ENCODE measurements at places on chromosomes 11 and 22.

DNA sequence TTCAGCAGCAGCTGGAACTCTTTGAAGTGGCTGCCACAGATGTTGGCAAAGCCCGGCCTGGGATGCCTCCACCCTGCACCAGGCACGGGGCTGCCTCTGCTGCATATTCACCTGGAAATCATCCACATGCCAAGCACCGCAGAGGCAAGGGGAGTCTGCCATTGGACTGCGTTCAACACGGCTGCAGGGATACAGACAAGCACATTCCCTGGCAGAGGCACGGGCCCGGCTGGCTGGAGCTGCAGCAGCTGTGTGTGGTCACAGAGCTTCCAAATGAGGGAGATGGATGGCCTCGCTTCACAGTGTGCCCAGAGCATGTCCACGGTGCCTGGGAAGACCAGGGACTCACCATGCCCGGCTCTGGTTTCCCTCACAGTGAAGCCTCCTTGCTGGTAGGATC lies 1378.9 kb downstream of the TBC1D22A start:
- no peak for DNase-seq

DNA sequence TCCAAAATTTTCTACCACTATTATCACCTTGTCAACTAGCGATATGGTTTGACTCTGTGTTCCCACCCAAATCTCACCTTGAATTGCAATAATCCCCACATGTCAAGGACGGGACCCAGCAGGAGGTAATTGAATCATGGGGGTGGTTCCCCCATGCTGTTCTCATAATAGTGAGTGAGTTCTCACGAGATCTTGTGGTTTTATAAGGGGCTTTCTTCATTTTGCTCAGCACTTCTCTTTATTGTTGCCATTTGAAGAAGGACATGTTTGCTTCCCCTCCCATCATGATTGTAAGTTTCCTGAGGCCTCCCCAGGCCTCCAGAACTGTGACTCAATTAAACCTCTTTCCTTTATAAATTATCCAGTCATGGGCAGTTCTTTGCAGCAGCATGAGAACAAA lies 73.5 kb upstream of the ZC3H12C start:
- DNase-seq: no peak

DNA sequence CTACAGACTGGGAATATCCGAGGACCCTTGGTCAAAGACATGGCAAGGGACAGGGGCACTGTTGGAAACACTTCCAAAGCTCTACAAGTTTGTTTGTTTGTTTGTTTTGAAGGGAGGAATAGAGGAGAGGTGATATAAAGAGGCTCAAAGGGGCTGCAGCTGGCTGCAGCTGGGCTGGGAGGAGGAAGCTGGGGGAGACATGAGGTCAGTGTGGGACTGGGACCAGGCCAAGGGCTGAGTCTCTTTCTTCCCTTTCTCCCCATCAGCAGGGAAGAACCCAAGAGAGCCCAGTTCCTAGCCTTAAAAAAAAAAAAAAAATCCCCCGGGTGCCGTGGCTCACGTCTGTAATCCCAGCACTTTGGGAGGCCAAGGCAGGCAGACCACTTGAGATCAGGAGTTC lies 5.0 kb downstream of the RHOG start:
- DNase-seq: no peak

- no peak for DNase-seq
Measured at GRCh38 chr11:96960926-96961325, 571.1 kb downstream of the JRKL start.

DNA sequence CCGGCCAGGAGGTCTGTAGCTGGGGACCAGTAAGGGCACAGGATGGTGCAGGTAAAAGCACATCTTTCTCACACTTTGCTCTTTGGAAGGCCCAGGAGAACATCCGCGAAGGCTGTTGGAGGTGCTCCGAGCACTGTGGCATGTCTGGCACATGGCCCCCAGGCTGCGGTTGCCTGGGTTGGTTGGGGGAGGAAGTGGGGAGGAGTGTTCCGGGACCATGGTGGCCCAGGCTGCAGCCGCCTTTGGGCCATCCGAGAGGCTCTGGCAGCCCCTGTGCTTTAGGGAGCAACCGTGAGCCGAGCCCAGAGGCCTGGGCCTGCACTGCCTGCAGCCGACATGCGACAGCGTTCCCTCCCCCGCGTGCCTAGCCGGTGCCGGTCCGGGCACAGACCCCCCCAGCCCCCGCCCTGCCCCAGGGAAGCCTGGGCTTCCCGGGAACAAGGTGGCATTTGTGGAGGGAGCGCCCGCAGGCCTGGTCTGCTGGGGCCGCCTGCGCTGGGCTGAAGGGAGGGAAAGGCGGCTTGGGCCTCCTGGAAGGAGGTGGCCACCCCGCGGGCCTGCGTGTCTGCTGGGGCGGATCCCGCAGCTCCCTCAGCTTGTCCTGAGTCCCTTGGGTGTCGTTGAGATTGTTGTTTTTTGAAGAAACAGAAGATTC lies 57.9 kb downstream of the GRAMD4 start:
- DNase-seq: no peak

DNA sequence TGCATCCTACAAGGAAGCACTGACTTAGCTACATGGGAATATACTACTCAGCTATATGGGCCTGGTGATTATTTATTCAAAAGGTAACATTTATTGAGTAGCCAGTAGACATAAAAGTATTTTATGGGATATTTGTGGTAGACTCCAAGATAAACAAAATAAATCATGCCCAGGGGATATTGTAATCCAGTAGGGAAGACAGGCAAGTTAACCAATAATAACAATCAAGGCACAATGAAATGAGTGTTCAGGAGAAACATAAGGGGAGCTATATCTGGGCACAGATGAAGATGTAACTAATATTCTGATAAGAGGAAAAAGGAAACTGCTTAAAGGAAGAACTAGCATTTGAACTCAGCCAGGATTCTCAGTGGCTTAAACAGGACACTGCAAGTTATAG lies 161.4 kb upstream of the MTNR1B start:
- no peak for DNase-seq

GRCh38 chr11:12109591-12110196 lies 696 bp upstream of the MICAL2 start:
- DNase-seq: no peak

DNA sequence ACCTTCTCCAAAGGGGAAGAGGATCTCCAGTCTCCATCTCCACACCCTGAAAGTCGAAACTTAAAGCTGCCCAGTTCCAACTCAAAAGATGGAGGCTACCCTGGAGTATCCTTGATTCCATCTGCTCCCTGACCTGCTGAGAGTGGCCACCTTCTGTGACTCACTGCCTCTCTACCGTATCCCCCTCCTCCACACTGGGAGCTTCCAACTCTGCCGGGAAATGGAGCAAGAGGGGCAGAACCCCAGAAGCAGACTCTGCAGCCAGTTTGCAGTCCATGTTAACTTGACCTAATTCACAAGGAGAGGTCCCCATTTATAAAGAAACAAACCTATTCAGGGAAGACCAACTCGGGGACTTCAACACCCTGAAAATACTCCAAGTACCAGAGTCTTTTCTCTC lies 22.0 kb upstream of the IRAG1 start:
- no peak for DNase-seq

DNA sequence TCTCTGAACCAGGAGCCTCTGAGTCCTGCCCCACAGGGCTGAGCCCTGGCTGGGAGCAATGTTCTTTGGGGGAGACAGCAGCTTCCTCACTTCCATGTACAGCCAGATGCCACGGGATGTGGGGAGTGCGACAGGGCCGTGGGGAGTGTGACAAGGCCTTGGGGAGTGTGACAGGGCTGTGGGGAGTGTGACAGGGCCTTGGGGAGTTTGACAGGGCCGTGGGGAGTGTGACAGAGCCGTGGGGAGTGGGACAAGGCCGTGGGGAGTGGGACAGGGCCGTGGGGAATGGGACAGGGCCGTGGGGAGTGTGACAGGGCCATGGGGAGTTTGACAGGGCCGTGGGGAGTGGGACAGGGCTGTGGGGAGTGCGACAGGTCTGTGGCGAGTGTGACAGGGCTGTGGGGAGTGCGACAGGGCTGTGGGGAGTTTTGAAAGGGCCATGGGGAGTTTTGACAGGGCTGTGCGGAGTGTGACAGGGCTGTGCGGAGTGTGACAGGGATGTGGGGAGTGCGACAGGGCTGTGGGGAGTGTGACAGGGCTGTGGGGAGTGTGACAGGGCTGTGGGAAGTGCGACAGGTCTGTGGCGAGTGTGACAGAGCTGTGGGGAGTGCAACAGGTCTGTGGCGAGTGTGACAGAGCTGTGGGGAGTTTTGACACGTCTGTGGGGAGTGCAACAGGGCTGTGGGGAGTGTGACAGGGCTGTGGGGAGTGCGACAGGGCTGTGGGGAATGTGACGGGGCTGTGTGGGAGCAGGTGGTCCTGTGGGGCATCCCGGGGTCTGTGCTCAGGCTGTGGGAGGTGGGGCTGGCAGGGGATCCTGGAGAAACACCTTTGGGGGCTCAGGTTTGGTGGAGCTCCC lies 6.6 kb upstream of the KRTAP5-6 start:
- no peak for DNase-seq

- no peak for DNase-seq
Measured at GRCh38 chr22:43782448-43782847, 29.7 kb downstream of the EFCAB6 start.

- DNase-seq: no peak
Measured at GRCh38 chr11:21567645-21568290, 625.1 kb upstream of the ANO5 start.

- no peak for DNase-seq
Measured at GRCh38 chr11:72231396-72232259, 7.1 kb downstream of the INPPL1 start.

DNA sequence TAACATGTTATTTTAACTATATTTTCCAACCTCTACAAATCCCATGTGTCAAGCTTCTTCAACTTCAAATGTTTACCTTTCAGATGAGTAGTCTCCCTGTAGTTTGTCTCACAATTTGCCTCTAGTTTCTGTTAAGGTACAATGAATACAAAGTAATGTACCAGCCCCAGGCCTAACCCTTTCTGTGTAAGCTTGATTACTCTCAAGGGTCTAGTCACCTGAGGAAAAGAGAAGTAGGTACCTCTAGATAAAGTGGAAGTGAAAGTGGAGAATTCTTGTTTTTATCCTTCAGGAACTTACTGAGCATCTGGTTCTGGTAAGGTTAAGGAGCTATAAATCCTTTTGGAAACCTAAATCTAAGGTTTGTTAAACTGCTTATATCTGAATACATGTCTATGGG lies at the start of gene OR51A7:
Gene OR51A7, plus strand, starts transcription at position 300 of the 400 bp plus-strand sequence. CDS start 3,587 bp downstream, outside the sequence.
- DNase-seq: no peak

- no peak for DNase-seq
Measured at GRCh38 chr11:130456286-130456685, 7.8 kb downstream of the ADAMTS15 start.

GRCh38 chr22:32123657-32124056 lies 35.4 kb downstream of the C22orf42 start:
- no peak for DNase-seq

DNA sequence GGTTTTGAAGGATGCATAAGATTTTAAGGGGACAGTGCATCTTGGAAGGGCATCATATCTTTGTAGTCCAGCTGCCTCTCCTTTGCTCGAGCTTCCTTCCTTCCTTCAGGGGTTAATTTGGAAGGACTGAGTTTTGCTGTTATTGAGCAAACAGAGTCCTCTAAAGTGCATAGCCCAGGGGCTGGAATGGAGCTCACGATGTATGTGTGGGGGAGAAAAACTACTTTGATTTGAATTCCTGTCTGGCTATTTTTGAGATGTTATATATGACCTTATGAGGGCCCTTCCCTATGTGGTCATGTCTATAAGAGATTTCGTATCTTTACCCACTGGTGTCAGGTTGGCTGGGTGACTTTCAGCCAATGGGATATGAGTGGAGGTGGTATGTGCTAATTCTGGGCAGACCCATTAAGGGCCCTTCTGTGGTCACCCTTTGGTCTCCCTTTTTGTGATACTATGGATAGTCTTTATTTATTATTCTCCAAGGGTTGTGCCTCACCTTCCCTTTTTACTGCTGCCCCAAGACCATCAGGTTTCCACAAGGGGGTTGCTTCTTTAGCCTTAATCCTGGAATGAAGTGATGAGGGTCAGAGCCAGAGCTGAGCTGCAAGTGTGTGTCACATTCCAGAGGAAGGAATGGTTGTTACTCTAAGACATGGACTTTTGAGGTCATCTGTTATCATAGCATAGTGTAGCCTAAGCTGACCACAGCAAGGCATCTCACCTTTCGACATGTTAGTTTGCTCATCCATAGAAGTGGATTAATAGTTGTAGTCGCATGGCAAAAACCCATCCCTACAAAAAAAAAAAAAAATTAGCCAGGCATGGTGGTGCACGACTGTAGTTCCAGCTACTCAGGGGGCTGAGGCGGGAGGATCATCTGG lies 54.6 kb downstream of the LRRC74B start:
- no peak for DNase-seq

DNA sequence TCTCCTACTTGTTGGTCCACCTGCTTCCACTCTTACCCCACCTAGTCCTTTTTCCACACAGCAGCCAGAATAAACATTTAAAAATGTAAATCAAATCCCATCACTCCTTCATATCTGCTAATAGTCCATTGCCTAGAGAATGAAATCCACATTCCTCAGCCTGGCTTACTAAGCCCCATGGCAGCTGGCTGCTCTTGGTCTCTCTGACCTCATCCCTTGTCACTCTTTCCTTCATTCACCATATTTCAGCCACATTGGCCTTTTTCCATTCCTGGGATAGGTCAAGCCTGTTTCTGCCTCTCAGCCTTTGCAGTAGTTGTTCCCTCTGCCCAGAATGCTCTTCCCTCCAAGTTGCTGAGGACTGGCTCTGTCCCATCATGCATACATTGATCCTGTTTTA lies 512.8 kb downstream of the INSC start:
- DNase-seq: no peak

DNA sequence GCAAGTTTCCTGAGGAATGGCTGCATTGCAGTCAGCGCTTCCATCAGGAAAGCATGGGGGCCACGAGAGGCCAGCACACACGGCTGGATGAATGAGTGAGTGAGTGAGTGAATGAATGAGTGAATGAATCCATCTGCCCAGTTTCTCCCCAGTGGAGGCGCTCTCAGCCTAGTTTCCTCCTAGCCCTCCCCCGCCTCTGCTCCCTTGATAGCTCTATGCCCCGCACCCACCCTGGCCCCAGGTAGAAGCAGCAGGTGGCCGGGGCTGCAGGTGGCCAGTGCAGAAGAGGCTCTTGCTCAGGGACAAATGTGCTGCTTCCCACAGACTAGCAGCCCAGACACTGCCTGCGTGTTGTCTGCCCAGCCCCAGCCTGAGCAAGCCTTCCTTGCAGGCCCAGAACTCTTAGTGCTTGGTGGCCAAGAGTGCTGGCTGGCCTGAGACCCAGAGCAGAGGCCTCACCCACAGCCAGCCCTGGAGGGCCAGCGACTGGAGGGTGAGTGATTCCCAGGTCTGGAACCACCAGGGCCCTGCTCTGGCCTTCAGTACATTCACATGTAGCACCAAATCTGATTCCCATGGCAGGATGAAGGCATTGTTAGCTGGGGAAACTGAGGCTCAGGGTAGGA lies 31.1 kb upstream of the PDGFB start:
- DNase-seq: no peak

DNA sequence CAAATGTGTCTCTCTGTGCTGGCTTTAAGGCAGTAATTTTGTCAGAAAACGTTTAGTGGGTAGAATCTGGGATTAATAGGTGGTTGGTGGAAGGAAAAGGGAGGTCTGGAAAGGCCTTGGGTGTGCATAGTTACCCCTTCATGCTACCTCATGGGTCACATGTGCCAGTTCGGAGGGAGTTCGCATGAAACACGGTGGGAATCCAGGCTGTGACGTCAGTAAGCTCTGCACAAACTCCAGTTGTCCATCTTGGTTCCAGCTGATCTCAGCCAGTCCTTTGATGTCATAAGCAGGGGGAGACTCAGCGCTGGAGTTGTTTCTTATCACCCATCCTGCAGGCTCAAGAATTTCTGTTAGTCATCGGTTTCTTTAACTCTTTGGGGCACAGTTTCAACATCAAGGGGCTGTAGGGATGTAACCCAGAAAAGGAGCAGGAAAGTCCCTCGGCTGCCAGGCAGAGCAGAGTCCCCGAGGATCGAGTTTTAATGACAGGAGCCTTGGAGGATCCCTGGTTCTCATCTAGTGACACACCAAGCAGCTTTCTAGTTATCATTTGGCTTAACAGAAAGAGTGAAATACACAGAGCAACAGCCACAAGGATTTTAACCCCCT lies 28.9 kb downstream of the MOV10L1 start:
- DNase-seq: no peak
